ENCODE measurements at places on chromosomes 7 and 10.

DNA sequence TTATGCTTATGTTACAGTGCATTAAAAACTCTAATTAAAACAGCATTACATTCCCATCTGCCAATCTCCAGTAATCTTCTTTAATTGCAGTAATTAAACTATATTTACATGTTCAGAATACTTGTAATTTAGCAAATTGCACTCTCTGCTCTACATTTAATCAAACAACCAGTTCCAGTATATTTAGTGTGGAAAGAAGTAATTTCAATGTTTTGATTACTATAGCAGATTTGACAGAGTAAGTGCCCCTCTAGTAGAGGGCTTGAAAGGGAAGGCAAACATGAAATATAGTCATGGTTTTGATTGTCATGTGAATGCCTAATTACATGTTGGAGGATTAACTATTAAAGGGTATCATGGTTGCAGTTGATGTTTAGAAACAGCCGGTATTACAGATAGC lies 739.7 kb downstream of the AUTS2 start:
- no peak for DNase-seq

GRCh38 chr7:22572292-22572691 lies 72.3 kb upstream of the STEAP1B start:
- peak; percentile 38 for DNase-seq

GRCh38 chr10:48670978-48671913 lies 13.4 kb upstream of the WDFY4 start:
- no peak for DNase-seq

GRCh38 chr7:54180796-54181195 lies 361.4 kb upstream of the VSTM2A start:
- DNase-seq: no peak

GRCh38 chr7:39616138-39616537 lies 7.2 kb upstream of the RALA start:
- no peak for DNase-seq

GRCh38 chr7:150801242-150801945 lies 825 bp downstream of the TMEM176A start:
- no peak for DNase-seq

GRCh38 chr10:14751921-14752320 lies 22.8 kb downstream of the FAM107B start:
- DNase-seq: peak; percentile 58

DNA sequence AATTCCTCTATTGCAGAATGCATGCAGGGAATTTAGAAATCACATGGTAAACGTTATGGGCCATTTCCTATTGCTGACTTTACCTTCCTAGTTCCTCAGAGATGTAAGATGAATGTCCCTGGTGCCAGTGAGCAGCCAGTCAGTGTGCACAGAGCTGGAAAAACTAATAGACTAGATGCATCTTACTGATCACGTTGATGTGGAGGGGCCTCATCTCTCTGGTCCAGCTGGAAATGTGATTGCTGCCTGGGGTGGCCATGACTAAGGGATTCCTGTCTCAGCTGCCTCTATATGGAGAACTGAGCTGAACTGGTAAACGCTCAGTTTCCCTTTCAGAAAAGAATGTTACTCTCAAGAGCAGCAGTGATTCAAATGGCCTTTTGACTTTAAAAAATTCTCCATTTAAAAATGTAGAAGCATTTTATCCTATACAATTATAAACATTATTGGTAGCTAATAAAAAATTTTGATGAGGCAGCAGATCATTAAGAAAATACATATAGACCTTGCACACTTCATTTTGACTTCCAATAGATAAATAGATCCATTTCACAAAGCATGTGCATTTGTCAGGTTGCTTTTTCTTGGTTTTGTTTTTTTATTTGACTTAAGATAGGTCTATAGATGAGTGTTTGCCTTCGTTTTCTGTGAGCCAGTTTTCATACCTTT lies 80.5 kb upstream of the INSYN2A start:
- no peak for DNase-seq

- peak; percentile 42 for DNase-seq
Measured at GRCh38 chr10:4183761-4184261, 398.8 kb upstream of the KLF6 start.

GRCh38 chr7:129958643-129959470 lies 6.1 kb upstream of the UBE2H start:
- no peak for DNase-seq

GRCh38 chr10:10527861-10528562 lies 489.7 kb upstream of the CELF2 start:
- no peak for DNase-seq

DNA sequence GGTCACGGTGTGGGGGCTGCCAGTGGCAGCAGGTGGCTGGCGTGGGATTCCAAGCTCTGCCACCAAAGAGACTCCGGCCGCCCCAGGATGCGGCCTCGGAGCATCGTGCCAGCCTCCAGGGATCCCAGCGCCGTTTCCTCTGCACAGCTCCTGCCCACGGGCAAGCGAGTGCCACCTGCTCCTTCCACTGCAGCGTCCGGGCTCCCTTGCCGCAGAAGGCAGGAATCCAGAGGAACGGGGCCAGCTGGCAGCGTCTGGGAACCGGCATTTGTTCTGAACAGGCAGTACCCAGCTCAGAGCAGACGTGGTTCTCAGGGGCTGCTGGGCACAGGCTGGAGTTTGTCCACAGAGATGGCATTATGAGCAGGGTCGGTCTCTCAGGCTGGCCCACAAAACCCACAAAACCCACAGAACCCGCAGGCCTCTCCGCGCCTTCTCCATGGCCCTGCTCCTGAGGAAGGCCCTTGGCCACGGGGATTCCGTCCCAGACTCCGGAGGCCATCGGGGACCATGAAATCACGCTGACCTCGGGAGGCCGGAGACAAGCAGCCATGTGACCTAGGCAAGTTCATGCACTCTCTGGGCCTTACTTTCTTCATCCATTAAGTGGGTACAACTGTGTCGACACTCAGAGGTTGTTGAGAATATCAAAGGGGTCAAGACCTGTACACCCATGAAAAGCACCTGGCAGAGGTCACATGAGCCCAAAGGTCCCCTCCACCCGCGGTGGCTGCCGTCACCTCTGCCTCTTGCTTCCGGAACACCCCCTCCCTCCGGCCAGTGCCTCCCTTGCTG lies 72.1 kb upstream of the TNRC18 start:
- DNase-seq: peak; percentile 55

GRCh38 chr7:157292770-157293412 lies 43.9 kb upstream of the DNAJB6 start:
- DNase-seq: no peak

GRCh38 chr10:38070501-38070900 lies 23.6 kb upstream of the ZNF37A start:
- no peak for DNase-seq
